Suppressor macrophage treated with lipopolysaccharide for 1 hour (primary cell): ENCODE measurements at places on chromosomes 12 and 14.

- DNase-seq: no peak
These were observed 182.8 kb downstream of the NUAK1 start for GRCh38 chr12:105955976-105956375.

- no peak for DNase-seq
These were observed 1.5 kb upstream of the ERBB3 start for GRCh38 chr12:56078427-56078826.

GRCh38 chr12:82635263-82635662, 51.4 kb upstream of the TMTC2 start:
- DNase-seq: no peak

- peak; percentile 78 for DNase-seq
These were observed 14.8 kb upstream of the PPP1R1A start for GRCh38 chr12:54603173-54603814.

GRCh38 chr14:79567306-79567705, 644.0 kb downstream of the DIO2 start:
- DNase-seq: no peak

- no peak for DNase-seq
These were observed 57.2 kb downstream of the TSPAN19 start for GRCh38 chr12:84978921-84979320.
